Activated naive CD8-positive, alpha-beta T cell treated with anti-CD3 and anti-CD28 coated beads, Interleukin-2, amount 10 ng/mL, durations not matched to agents 7 days and 5 days (primary cell): ENCODE measurements at places on chromosomes 6 and 20. TPM values are rescaled to one million over a fixed set of nuclear protein-coding genes. Genes with fewer than 3 reads are reported as not detected.

DNA sequence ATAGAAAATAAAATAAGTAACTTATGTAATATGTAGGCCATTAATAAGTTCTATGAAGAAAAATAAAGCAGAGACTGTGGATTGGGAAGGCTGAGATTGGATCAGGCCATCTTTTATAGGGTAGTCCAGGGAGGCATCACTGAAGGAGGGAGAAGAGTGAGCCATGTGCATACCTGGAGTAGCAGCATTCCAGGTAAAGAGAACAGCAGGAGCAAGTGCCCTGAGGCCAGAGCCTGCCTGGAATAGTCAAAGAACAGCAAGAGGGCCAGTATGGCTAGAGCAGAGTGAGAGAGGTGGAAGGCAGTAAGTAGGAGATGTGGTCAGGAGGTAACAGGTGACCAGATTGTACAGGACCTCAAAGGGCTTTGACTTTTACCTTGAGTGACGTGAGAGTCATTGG is 112.1 kb downstream of the EPM2A start:
- H3K27ac ChIP-seq: no peak overlapping the region
- H3K4me1 ChIP-seq: peaks cover 2% of the 10 kb centered on the region
- peaks cover 2% of the 10 kb centered on the region for H3K27me3 ChIP-seq
- DNase-seq: no peak
- H3K36me3 ChIP-seq: no peaks in the 10 kb centered on the region
- H3K4me3 ChIP-seq: no peak overlapping the region

- H3K4me3 ChIP-seq: no peak overlapping the region
- H3K4me1 ChIP-seq: peaks cover 5% of the 10 kb centered on the region
- no peak for DNase-seq
- peaks cover 32% of the 10 kb centered on the region for H3K27me3 ChIP-seq
- no peak overlapping the region for H3K27ac ChIP-seq
These were observed 14.8 kb downstream of the HEY2 start for GRCh38 chr6:125764121-125764671.

- H3K36me3 ChIP-seq: no peaks in the 10 kb centered on the region
- peaks cover 3% of the 10 kb centered on the region for H3K4me1 ChIP-seq
- no peak overlapping the region for H3K27ac ChIP-seq
- peaks cover 5% of the 10 kb centered on the region for H3K27me3 ChIP-seq
- DNase-seq: no peak
- H3K4me3 ChIP-seq: no peak overlapping the region
These were observed 13.4 kb downstream of the PHACTR2 start for GRCh38 chr6:143691155-143691554.

- no peak overlapping the region for H3K4me3 ChIP-seq
- H3K27me3 ChIP-seq: peaks cover 3% of the 10 kb centered on the region
- H3K36me3 ChIP-seq: no peaks in the 10 kb centered on the region
- no peak for DNase-seq
These were observed 70.5 kb downstream of the CNKSR3 start for GRCh38 chr6:154440022-154440421.

- DNase-seq: no peak
- no peaks in the 10 kb centered on the region for H3K36me3 ChIP-seq
- no peak within 1 kb of the TSS for H3K4me3 ChIP-seq
- H3K27ac ChIP-seq: no peak within 1 kb of the TSS
These were observed at the start of gene SLC52A3 for GRCh38 chr20:768426-768978. SLC52A3 (minus strand) TSS chr20:768500; CDS start chr20:765774, 2,726 bp downstream.

Gene SMOC2
- not detected for total RNA-seq

Gene DOK5
- not detected for total RNA-seq

Gene C6orf58
- not detected for total RNA-seq

DNA sequence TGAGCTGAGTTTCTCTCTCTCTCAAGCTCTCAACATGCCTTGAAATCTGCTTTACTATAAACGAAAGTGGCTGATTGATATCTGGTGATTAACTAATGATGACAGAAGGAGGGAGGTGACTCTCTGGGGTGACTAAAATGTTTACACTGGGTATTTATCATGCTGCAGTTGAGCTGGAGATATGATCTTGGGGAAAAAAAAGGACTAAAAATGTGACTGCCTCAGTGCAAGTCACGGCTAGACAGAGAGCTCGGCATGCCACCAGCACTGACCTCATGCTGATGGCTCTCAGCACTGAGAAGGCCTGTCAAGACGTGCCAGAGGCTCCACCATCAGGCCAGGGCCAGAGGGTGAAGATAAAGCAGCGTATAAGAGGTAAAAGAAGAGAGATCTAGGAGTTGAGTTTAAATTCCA is 103.1 kb upstream of the SPACA1 start:
- no peak overlapping the region for H3K27ac ChIP-seq
- H3K27me3 ChIP-seq: peaks cover 29% of the 10 kb centered on the region
- H3K4me1 ChIP-seq: no peaks in the 10 kb centered on the region
- DNase-seq: no peak
- no peaks in the 10 kb centered on the region for H3K36me3 ChIP-seq

Gene HEBP2
- 42.1 TPM for total RNA-seq

Gene SAMD5
- not detected for total RNA-seq

GRCh38 chr6:35931120-35931561 is 10.2 kb upstream of the SRPK1 start:
- H3K27me3 ChIP-seq: peaks cover 9% of the 10 kb centered on the region
- peaks cover 3% of the 10 kb centered on the region for H3K36me3 ChIP-seq
- no peak for DNase-seq
- peaks cover 2% of the 10 kb centered on the region for H3K4me1 ChIP-seq

GRCh38 chr6:11423667-11424066 is 113.9 kb upstream of the TMEM170B start:
- peaks cover 10% of the 10 kb centered on the region for H3K4me1 ChIP-seq
- no peak overlapping the region for H3K27ac ChIP-seq
- H3K36me3 ChIP-seq: peaks cover 9% of the 10 kb centered on the region
- H3K27me3 ChIP-seq: no peaks in the 10 kb centered on the region

DNA sequence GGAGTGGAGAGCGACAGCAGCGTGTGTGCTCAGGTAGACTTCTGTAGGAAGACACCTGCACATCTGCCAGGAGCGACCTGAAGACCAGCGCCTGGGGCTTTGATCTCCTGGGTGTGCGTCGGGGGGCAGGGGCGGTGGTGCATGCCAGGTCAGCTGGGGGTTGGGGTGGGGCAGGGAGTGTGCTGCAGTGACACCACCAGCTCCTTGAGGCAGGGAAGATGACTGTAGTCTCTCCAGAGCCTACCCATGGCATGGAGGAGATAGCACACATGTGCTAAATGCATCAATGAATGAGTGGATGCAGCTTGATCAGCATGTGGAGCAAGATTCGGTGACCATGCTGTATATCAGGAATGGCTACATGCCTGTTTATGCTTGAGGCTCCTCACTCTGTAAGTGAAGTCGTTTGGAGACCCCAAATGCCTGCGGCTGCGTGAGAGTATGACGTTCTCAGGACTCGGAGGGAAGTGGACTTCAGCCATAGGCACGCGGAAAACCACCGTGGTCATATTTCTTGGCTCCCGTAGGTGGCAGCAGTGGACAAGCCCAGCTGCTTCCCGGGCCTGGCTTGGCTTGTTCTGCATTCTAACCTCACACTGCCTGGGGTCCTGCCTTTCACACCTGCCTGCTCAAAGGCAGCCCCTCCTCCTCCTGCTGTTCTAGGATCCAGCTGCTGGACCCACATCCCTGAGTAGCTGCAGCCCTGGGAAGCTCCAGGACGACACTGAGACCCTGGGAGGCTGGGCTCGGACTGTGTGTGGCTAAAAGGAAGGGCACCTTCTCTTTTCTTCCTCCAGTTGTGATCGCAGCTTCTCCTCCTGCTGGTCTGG is 39.4 kb upstream of the KCNK16 start:
- no peak overlapping the region for H3K27ac ChIP-seq
- no peaks in the 10 kb centered on the region for H3K4me1 ChIP-seq
- H3K4me3 ChIP-seq: no peak overlapping the region

Gene KIF25
- total RNA-seq: not detected

DNA sequence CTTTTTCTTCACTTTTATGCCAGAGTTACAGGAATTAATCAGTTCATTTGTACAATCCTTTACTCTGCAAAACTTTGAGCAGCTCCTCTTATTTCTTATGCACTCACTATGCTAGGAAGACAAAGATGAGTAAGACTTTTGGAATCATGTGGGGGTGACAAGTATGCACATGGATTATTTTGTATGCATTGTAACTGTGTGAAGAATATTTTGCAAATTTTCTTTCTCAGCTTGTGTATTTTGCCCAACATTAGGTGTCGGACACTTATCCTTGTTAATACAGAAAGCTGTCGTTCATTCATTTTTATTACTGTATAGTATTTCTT is 88.6 kb downstream of the PPP1R14C start:
- H3K4me3 ChIP-seq: no peak overlapping the region
- no peak overlapping the region for H3K27ac ChIP-seq
- H3K27me3 ChIP-seq: peaks cover 13% of the 10 kb centered on the region
- no peak for DNase-seq
- peaks cover 8% of the 10 kb centered on the region for H3K4me1 ChIP-seq

GRCh38 chr20:41147767-41148191 is 10.4 kb downstream of the PLCG1 start:
- no peak for DNase-seq
- H3K27ac ChIP-seq: peak overlapping the region; percentile 91
- peaks cover 33% of the 10 kb centered on the region for H3K36me3 ChIP-seq
- no peaks in the 10 kb centered on the region for H3K27me3 ChIP-seq
- H3K4me1 ChIP-seq: peaks cover 93% of the 10 kb centered on the region

DNA sequence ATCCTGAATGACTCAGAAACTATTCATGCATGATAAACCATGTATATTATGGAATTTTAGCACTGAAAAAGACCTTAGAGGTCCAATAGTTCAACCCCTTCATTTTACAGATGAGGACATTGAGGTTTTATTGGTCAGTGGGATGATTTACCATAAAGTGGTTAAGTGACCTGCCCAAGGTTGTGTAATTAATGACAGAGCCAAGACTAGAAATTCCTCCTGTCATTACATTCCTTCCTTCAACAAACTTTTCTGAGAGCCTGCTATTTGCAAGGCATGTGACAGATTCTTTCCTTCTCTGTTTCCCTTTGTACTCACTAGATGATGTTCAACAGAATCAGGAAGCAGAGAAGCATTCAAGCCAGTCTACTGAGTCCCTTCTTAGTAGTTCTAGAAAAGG is 170.7 kb upstream of the KCNK16 start:
- H3K27ac ChIP-seq: no peak overlapping the region
- no peaks in the 10 kb centered on the region for H3K4me1 ChIP-seq
- DNase-seq: no peak
- no peak overlapping the region for H3K4me3 ChIP-seq

DNA sequence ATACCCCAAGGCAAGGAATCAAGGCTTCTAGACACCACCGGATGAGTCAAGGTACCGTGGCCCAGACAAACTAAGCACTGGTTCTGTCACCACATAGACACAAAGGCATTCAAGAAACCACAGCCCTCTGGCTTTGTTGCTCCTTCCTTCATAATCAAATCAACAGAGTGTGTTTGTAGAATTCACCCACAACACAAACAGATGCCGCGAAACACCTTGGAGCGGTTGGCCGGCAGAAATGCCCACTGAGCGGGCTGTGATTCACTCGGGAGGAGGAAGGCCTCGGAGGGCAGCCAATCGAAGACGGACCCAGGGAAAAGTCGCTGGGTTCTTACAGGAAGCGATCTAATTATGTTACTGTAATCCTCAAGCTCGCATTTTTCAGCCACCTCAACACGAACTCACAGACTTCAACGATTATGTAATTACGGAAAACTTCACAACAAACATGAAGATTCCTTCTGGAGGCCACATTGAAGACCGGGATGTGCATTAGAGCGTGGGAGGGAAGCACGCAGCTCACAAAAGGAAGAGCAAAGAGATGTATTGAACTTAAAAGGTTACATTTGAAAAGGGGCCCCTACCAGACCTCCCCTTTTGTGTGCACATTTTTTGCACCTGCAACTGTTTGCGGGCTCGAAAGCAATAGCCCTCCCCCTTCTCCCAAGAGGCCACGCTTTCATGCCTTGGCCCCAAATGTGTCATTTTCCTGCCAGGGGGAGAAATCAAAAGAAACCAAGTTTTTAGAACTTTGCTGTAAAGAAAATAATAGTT is 184.7 kb upstream of the PREP start:
- DNase-seq: peak; percentile 31
- peak overlapping the region; percentile 68 for H3K27ac ChIP-seq
- peaks cover 23% of the 10 kb centered on the region for H3K4me1 ChIP-seq
- H3K27me3 ChIP-seq: peaks cover 14% of the 10 kb centered on the region
- peaks cover 6% of the 10 kb centered on the region for H3K36me3 ChIP-seq

- no peak for DNase-seq
- peaks cover 5% of the 10 kb centered on the region for H3K27me3 ChIP-seq
- H3K4me1 ChIP-seq: no peaks in the 10 kb centered on the region
- H3K27ac ChIP-seq: no peak overlapping the region
- no peaks in the 10 kb centered on the region for H3K36me3 ChIP-seq
- no peak overlapping the region for H3K4me3 ChIP-seq
These were observed 67.9 kb upstream of the HMGN3 start for GRCh38 chr6:79302341-79302740.

DNA sequence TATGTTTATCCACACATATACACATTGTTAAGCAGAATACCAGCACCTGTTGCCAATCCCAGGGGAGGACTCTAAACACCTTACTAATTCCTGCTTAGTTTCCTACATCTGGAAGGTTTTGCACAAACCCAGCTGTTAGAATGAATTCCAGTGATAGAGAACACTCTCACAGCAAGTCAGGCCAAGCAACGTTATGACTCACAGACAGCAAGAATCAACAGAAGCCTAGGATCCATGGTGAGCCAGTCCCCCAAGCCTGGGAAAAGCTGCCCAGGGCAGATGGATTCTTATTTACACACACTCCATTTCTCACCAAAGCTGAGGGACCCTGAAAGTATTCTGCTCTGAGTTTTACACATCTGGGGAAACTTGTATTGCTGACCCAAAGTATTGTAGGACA is 291.7 kb downstream of the SLC35F1 start:
- H3K27me3 ChIP-seq: peaks cover 6% of the 10 kb centered on the region
- H3K4me1 ChIP-seq: no peaks in the 10 kb centered on the region
- no peak overlapping the region for H3K4me3 ChIP-seq

- H3K4me1 ChIP-seq: peaks cover 16% of the 10 kb centered on the region
- no peaks in the 10 kb centered on the region for H3K27me3 ChIP-seq
- peaks cover 8% of the 10 kb centered on the region for H3K36me3 ChIP-seq
- no peak for DNase-seq
- no peak overlapping the region for H3K27ac ChIP-seq
These were observed 29.6 kb downstream of the QKI start for GRCh38 chr6:163444077-163444476.

- no peak for DNase-seq
- no peaks in the 10 kb centered on the region for H3K27me3 ChIP-seq
- H3K27ac ChIP-seq: no peak overlapping the region
- no peaks in the 10 kb centered on the region for H3K36me3 ChIP-seq
- no peaks in the 10 kb centered on the region for H3K4me1 ChIP-seq
These were observed 94.7 kb downstream of the PTPRT start for GRCh38 chr20:43095034-43095433.

GRCh38 chr20:400128-400453 is 8.0 kb upstream of the RBCK1 start:
- no peak for DNase-seq
- no peak overlapping the region for H3K4me3 ChIP-seq
- peaks cover 20% of the 10 kb centered on the region for H3K4me1 ChIP-seq
- H3K27ac ChIP-seq: peak overlapping the region; percentile 6
